Omental fat pad (tissue), 4 donors: ENCODE measurements at places on chromosomes 4 and X.

DNA sequence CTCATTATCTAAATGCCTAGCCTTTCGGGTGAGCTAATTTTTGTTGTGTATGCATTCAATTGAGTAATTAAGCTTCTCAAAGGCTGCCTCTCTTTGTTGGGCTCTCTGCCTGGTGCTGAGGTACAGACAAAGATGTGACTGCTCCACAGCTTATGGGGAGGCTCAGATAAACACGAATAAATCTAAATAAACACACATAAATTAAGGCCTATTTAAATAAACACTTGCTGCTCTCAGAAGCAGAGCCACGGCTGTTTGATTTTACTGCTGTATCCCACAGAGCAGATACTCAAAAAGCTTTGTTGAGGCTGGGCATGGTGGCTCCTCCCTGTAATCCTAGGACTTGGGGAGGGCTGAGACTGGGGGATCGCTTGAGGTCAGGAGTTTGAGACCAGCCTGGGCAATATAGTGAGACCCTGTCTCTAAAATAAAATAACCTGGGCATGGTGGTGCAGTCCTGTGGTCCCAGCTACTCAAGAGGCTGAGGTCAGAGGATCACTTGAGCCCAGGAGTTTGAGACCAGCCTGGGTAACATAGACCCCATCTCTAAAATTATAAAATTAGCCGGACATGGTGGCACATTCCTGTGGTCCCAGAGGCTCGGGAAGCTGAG is 8.4 kb upstream of the CD99 start:
- DNase-seq = no peak

DNA sequence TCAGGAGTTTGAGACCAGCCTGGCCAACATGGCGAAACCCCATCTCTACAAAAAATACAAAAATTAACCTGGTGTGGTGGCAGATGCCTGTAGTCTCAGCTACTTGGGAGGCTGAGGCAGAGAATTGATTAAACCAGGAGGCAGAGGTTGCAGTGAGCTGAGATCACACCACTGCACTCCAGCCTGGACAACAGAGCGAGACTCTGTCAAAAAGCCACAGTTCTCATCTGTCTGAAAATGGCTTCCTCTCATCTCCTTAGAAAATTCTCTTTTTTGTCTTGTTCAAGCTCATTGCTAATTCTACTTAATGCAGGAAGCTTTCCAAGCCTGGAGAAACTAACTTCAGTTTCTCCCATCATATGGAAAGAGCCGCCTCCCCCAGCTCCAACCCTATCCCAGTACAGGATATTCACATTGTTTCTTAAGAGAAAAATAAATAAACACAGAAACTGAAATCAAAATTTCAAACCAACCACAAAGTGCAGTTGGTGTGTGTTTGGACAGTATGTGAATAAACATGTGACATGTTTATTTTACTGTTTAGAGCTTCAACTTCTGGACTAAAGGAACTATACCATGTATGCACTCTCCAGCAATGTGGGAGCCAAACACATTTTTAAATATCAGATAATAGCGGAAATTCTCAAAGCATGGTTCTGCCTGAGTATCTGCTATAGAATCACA is 55.0 kb upstream of the GAB1 start:
- no peak for DNase-seq

DNA sequence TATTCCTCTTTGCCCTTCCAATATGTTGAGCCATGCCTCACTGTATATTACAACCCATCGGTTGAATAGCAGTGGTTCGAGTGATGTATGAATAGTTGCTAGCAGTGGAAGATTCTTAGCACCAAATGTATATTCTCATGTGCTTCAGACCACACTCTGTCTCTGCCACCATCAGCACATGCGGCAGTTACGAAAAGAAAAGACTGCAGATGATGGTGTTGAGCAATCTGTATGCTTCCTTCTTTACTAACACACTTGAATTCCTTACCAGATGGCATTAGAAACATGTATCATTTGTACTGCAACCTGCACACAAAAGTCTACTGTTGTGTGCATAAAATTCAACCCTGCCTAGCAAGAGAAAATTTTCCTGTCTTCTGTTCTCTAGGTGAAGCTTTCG is 214.6 kb downstream of the ENOX2 start:
- DNase-seq = no peak

DNA sequence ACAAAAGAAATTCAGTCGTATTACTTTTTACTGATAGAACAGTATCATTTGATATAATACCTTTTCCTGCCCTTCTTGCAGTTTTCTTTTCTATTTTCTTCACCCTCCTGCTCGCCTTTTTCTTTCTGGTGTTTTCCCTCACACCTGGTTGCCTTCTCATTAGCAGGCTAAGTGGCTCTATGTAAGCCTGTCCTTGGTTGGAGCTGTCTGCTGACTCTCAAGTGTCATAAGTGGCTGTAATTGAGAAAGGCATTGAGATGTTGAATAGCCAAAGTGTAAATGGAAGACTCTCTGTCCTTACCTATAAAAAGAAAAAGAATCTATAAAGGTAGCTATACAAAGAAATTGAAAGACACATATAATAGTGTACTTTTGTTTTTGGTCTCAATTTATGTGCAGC is 180.7 kb downstream of the ADGRL3 start:
- no peak for DNase-seq

DNA sequence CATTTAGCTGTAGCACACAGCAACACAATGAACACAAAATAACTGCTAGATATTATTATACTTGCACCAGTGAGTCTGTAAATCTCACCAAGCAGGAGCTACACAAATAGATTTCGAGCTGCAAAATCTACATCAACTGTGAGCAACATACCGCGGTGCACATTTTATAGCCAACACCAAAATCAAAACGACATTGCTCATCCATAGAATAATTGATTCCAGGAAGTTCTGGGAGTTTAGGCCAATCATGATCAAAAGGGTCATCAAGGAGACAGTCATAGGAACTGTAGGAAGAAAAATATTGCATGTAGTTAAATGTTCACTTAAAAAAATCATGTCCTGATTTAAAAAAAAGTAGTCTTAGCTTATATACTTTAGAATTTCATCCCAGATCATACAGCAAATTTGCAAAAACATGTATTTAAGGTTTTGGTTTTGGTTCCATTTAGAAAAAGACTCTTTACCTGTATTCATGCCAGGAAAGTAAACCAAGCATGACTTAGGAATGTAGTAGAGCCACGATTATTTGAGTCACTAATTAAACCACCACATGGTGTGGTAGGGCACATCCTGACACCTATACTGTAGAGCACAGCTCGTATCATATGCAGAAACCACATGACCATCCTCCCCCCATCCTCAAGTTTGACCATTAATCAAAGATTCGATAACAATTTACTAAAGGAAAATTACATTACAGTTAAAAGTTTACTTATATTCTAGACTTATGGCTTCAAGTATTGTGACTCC is 250.4 kb downstream of the ADAMTS3 start:
- no peak for DNase-seq
